Heart left ventricle (tissue), 16 donors: ENCODE measurements at places on chromosomes 6 and 20. TPM values are rescaled to one million over a fixed set of nuclear protein-coding genes. Genes with fewer than 3 reads are reported as not detected.

The SPDEF gene
- 0.23 TPM for total RNA-seq

DNA sequence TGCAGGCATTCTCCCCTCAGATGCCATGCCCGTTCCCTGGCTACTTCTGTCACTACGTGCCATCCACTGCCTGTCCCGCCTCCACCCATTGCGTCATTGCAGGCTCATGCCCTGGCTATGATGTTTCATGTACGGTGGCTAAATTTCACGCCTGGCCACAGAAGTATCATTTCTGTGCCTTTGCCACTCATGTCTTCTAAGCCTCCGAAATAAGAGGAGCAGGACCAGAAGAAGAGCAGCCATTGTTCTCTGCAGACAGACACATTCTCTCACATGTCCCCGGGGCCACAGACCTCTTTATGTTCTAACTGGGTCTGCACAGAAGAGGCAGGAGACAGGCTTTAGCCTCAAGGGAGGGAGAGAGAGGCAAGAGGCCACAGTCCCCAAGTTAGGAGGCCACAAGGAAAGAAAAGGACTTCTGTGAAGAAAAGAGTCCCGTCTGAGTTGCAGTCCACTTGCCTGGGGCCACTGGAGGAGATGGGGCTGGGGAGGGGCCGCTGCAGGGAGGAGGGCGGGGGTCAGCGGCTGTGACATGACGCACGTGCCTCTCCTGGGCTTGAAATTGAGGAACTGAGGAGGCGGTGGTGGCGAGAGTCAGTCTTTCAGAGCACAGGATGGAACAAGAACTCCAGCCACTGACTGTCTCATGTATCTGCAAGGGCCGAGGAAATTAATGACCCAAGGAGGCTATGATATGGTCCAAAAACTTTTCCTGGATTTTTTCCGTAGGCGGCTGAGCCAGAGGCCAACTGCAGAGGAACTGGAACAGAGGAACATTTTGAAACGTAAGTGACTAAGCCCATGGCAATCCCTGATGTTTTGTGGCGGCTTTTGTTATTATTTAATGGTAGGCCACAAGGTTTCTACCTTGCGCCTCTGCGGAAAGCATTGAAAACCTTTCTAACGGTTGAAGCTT, 55.9 kb downstream of the TBC1D7 start:
- no peak overlapping the region for H3K4me3 ChIP-seq
- DNase-seq: no peak
- H3K27me3 ChIP-seq: no peaks in the 10 kb centered on the region
- H3K27ac ChIP-seq: no peak overlapping the region

- H3K27ac ChIP-seq: no peak overlapping the region
- H3K4me1 ChIP-seq: no peaks in the 10 kb centered on the region
Observed at GRCh38 chr6:91149956-91150705, 563.3 kb upstream of the MAP3K7 start.

The ENPP4 gene
- 20.6 TPM for total RNA-seq

- H3K4me1 ChIP-seq: no peaks in the 10 kb centered on the region
- H3K36me3 ChIP-seq: no peaks in the 10 kb centered on the region
- H3K27ac ChIP-seq: no peak overlapping the region
- no peaks in the 10 kb centered on the region for H3K27me3 ChIP-seq
Observed at GRCh38 chr20:14444106-14444505, 106.7 kb upstream of the FLRT3 start.

- no peak for DNase-seq
- H3K36me3 ChIP-seq: no peaks in the 10 kb centered on the region
- no peaks in the 10 kb centered on the region for H3K27me3 ChIP-seq
- no peaks in the 10 kb centered on the region for H3K4me1 ChIP-seq
Observed at GRCh38 chr6:126907312-126907711, 211.2 kb upstream of the RSPO3 start.

DNA sequence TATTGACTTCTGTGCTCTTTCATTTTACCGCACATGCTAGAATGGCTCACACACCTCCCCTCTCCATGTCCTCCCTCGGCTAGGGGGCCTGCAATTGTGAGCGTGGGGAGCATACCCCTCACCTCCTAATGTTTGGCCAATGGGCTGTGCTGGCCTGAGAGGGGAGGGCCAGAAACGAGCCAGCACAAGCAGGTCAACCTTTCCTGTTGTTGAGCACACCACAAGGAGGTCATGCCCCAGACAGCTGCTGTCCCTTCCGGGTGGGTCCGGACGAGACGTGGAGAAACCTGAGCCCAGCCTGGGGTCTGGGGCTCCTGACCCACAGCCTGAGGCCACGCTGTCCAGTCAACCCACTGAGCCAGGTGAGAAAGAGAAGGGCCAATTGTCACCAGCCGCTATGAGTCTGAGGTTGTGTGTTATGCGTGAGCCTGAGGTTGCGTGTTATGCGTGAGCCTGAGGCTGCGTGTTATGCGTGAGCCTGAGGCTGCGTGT, 77.4 kb downstream of the TTLL2 start:
- H3K4me3 ChIP-seq: no peak overlapping the region
- no peaks in the 10 kb centered on the region for H3K36me3 ChIP-seq
- no peak overlapping the region for H3K27ac ChIP-seq
- peaks cover 17% of the 10 kb centered on the region for H3K27me3 ChIP-seq
- H3K4me1 ChIP-seq: no peaks in the 10 kb centered on the region
- no peak for DNase-seq

GRCh38 chr6:75735491-75736186, 13.4 kb upstream of the MYO6 start:
- no peak for DNase-seq
- no peak overlapping the region for H3K4me3 ChIP-seq
- H3K36me3 ChIP-seq: no peaks in the 10 kb centered on the region
- H3K27ac ChIP-seq: peak overlapping the region; percentile 37
- no peaks in the 10 kb centered on the region for H3K27me3 ChIP-seq
- H3K4me1 ChIP-seq: no peaks in the 10 kb centered on the region

- no peak for DNase-seq
- H3K4me3 ChIP-seq: no peak overlapping the region
- no peak overlapping the region for H3K27ac ChIP-seq
- H3K36me3 ChIP-seq: peaks cover 17% of the 10 kb centered on the region
- H3K27me3 ChIP-seq: no peaks in the 10 kb centered on the region
- H3K4me1 ChIP-seq: peaks cover 11% of the 10 kb centered on the region
Observed at GRCh38 chr6:129181001-129181400, 298.1 kb downstream of the LAMA2 start.

- no peak for DNase-seq
- no peak overlapping the region for H3K4me3 ChIP-seq
- peaks cover 34% of the 10 kb centered on the region for H3K36me3 ChIP-seq
- H3K27me3 ChIP-seq: no peaks in the 10 kb centered on the region
Observed at GRCh38 chr20:32333181-32333987, 24.7 kb upstream of the ASXL1 start.

DNA sequence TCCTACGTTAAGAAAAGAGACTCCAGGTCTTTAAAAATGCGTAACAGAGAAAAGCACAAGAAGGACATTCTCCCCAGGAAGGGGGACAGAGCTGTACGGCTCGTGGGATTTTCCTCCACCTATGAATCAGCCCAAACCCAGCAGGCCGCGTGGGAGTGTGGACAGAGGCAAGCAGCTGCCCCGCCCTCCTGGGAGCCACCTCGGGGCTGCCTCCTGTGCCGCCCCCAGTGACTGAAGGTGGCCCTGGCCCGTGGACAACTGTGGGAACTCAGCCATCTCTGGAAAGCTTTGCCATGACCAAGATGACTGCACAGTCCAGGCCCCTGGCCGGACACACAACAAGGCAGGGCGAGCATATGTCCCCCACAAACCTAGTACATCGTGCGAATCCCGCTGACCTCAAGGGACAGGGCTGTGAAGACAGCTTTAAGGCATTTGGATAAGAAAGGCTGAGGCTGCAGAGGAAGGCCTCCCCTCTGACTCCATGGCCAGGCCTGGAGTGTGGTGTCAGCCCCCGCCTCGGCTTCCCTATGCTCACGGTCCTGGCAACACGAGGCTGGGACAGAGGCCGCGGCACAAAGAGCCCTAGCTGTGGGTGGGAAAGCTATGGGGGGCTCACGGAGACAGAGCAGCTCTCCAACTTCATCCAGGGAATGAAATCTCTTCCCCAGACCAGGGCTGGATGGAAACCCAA, 26.9 kb downstream of the PXDC1 start:
- no peak for DNase-seq
- peaks cover 56% of the 10 kb centered on the region for H3K36me3 ChIP-seq
- peaks cover 22% of the 10 kb centered on the region for H3K4me1 ChIP-seq

DNA sequence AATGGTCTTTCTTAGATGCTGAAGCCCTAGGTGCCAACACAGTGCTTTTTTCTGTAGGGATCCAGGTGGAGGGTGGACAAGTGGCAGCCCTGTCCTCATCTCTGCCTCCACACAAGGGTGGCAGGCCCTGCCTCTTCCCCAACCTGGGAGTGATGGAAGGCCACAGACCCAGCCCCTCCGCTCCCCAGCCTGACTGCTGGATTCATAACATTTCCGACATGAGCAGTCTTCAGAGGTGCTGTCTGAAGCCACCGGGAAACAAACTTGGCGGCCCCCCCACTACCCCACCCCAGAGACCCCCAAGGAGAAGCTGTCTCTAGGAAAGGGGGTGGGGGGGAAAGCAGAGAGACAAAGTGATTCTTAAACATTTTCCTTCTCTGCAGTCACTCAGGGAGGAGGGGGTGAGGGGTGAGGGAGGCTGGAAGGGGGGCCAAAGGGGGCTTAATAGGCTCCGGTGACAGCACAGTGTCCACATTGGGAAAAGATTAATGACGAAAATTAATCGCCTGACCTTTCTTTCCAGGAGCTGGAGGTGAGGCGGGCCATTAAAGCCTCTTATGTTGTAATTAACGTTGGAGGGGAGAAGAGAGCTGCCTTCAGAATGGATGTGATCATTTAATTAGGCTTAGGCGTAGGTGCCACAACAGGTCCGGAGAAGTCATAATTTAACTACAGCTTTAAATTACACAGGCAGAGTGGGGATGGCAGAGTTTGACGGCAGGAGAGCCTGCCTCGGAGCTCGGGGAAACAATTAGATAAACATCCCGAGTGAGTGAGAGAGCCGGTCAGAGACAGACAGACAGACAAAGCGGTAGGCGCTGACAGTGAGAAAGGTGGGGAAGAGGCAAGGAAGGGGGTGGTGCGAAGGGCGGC, 76.8 kb upstream of the FOXP4 start:
- peaks cover 5% of the 10 kb centered on the region for H3K4me1 ChIP-seq
- no peak for DNase-seq
- H3K4me3 ChIP-seq: peak overlapping the region; percentile 17
- no peaks in the 10 kb centered on the region for H3K36me3 ChIP-seq
- peaks cover 34% of the 10 kb centered on the region for H3K27me3 ChIP-seq

DNA sequence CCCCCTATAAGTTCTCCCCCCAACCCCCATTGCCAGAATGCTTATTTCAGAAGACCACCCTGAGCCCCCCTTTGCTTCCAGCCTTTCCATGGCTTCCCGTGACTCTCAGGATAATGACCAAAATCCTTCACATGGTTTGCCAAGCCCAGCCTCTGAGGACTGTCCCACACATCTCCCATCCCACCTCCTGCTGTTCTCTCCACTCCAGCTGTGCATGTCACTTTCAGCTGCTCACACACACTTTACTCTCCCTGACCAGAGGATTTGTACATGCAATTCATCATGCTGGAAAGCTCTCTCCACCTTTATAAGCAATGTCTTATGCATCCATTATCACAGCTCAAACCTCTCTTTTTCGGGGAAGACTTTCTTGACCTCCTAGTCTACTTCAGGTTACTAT, 164.2 kb downstream of the PRL start:
- H3K36me3 ChIP-seq: no peaks in the 10 kb centered on the region
- no peaks in the 10 kb centered on the region for H3K4me1 ChIP-seq
- no peak overlapping the region for H3K27ac ChIP-seq
- DNase-seq: no peak

The RBPJL gene
- total RNA-seq: not detected

The LAMA4 gene
- 77.7 TPM for total RNA-seq

- peaks cover 79% of the 10 kb centered on the region for H3K4me1 ChIP-seq
- peak overlapping the region; percentile 79 for H3K27ac ChIP-seq
- H3K36me3 ChIP-seq: peaks cover 36% of the 10 kb centered on the region
Observed at GRCh38 chr20:5172167-5172601, 45.4 kb downstream of the CDS2 start.

The HIVEP2 gene
- total RNA-seq: 15.4 TPM

DNA sequence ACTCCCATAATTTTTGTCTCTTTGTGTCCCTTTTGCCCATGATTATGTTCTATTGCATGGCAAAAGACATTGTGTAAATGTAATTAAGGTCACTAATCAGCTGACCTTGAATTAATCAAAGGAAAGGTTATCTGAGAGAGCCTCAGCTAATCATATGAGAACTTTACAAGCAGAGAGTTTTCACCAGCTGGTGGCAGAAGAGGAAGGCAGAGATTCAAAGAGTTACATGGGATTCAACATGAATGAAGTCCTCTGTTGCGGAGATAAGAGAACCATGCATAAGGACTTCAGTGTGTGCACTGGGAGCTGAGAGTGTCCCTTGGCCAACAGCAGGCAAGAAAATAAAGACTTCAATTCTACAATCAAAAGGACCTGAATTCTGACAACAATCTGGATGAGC, 494.1 kb upstream of the ARID1B start:
- no peaks in the 10 kb centered on the region for H3K36me3 ChIP-seq
- H3K4me1 ChIP-seq: no peaks in the 10 kb centered on the region
- no peak overlapping the region for H3K4me3 ChIP-seq
- H3K27me3 ChIP-seq: no peaks in the 10 kb centered on the region

DNA sequence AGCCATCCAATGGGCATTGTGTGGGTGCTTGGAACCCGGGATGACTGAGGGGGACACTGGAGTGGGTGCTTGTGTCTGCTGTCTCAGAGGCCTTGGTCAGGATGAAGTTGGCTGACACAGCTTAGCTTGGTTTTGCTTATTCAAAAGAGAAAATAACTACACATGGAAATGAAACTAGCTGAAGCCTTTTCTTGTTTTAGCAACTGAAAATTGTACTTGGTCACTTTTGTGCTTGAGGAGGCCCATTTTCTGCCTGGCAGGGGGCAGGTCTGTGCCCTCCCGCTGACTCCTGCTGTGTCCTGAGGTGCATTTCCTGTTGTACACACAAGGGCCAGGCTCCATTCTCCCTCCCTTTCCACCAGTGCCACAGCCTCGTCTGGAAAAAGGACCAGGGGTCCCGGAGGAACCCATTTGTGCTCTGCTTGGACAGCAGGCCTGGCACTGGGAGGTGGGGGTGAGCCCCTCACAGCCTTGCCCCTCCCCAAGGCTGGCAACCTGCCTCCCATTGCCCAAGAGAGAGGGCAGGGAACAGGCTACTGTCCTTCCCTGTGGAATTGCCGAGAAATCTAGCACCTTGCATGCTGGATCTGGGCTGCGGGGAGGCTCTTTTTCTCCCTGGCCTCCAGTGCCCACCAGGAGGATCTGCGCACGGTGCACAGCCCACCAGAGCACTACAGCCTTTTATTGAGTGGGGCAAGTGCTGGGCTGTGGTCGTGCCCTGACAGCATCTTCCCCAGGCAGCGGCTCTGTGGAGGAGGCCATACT, 49.4 kb downstream of the PYGB start:
- H3K4me1 ChIP-seq: peaks cover 9% of the 10 kb centered on the region
- peak overlapping the region; percentile 85 for H3K27ac ChIP-seq
- no peaks in the 10 kb centered on the region for H3K27me3 ChIP-seq
- DNase-seq: no peak
- H3K36me3 ChIP-seq: peaks cover 54% of the 10 kb centered on the region
- no peak overlapping the region for H3K4me3 ChIP-seq

The MEP1A gene
- not detected for total RNA-seq
